DMS79 (cell line): ENCODE measurements at places on chromosomes 6 and 20.

- no peak for DNase-seq
These were observed 35.8 kb downstream of the ZBTB9 start for GRCh38 chr6:33490198-33490597.

DNA sequence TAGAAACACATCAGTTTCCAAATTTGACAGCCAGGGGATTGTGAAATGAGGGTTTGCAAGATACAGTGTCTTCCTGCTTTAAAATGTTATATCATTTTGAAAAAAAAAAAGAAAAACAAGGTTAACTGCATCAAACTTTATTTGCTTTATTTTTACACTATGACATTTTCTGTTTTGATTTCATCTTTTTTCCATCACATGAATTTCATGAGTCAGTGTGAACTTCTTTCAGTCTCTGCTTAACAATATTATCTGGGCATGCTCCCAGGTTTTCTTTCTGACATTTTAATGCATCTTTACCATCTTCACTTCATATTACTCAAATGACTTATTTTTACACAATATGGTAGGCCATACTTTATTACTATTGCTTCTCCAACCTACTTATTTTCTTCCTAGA is 1.9 kb downstream of the NCOA7 start:
- DNase-seq = no peak

- no peak for DNase-seq
These were observed 197.3 kb upstream of the NT5E start for GRCh38 chr6:85252552-85252951.

DNA sequence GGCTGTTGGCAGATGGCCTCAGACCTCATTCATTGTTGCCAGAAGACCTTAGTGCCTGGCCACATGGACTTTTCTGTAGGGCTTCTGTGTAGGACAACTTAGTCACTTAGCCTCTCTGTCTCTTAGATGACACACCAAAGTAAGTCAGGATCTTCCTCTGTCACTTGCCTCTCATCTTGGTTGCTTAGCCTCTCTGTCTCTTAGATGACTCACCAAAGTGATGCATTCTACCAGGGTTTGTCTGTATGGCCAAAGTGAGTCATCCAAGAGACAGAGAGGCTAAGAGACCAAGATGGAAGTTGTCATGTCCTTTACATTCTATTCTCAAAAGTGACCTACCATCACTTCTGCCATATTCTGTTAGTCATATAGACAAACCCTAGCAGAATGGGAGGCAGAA is 255.9 kb upstream of the DEFB112 start:
- no peak for DNase-seq

GRCh38 chr6:106170030-106170791 is 84.1 kb downstream of the PRDM1 start:
- DNase-seq = no peak

GRCh38 chr20:21575981-21576740 is 62.3 kb upstream of the NKX2-2 start:
- no peak for DNase-seq

DNA sequence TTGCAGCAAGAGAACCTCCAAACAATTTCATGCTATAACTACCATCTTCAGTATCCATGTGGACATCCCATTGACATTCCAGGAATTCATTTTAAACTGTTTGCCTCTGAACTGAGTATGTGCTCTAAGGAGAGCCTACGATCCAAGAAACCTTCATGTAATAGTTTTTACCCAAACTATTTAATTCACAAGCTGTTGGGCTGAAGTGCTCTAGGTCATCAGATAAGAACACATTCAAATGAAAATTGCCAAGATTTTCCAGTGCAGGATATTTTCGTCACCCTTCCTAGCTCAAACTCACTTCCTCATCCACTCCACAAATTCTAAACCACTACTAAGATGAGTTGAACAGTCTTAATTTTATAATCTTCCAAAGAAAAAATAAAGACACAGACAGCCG is 12.8 kb downstream of the RSPO3 start:
- no peak for DNase-seq

DNA sequence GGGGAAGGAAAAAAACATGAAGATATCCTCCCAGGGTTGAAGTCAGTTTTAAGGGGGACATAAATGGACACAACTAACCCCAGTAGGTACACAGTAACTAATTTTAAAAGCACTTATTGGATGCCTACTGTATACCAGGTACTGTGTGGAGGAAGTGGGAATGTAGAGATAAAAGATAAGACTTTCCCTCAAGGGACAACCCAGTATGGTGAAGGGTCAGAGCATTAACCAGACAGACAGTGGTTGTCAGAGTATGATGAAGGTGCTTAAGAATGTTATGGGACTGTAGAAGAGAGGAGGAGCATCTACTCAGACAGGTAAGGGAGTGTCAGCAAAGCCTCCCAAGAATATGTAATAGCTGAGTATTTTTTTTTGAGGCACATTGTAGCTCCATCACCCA is 906 bp downstream of the ABCF1 start:
- DNase-seq = no peak

DNA sequence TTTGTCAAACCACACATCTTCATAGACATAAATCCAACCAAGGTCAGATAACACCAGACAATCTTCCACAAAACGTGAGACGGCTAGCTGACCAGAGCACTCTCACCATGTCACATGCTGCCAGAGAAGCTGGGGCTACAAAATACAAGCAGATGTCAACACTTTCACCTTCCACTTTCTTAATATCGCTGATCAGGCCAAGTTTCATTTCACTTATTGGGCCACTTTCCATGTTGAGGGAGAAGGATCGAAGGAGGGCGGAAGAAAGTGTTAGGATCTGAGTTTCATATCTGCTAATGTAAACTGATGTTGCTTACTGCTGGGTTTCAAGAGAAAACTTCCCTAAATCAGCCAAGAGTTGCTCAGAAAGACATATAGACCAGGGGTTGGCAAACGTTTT is 177.0 kb upstream of the PRDM1 start:
- no peak for DNase-seq

GRCh38 chr6:170023620-170024521 is 267.0 kb downstream of the DLL1 start:
- DNase-seq = no peak
